Panc1 (cell line): ENCODE measurements at places on chromosomes 11 and 22. TPM values are rescaled to one million over a fixed set of nuclear protein-coding genes. Genes with fewer than 3 reads are reported as not detected.

- H3K27ac ChIP-seq, result no peak overlapping the region
- no peak overlapping the region for H3K4me3 ChIP-seq
- H3K36me3 ChIP-seq, result no peaks in the 10 kb centered on the region
- H3K27me3 ChIP-seq, result no peaks in the 10 kb centered on the region
- H3K4me1 ChIP-seq, result peaks cover 5% of the 10 kb centered on the region; the same call in 1 of the 2 replicates
Measured at GRCh38 chr22:46827136-46827780, 64.8 kb downstream of the TBC1D22A start.

- no peaks in the 10 kb centered on the region for H3K4me1 ChIP-seq
- H3K27me3 ChIP-seq, result no peaks in the 10 kb centered on the region; the same call in 1 of the 2 replicates
Measured at GRCh38 chr11:95531116-95531515, 258.5 kb downstream of the FAM76B start.

- no peaks in the 10 kb centered on the region for H3K27me3 ChIP-seq
- H3K27ac ChIP-seq, result no peak overlapping the region
- peaks cover 16% of the 10 kb centered on the region for H3K4me1 ChIP-seq
- DNase-seq, result no peak
- H3K4me3 ChIP-seq, result no peak overlapping the region
Measured at GRCh38 chr22:41410311-41410751, 28.6 kb downstream of the TEF start.

GRCh38 chr11:94128291-94128745 lies 323 bp upstream of the PANX1 start:
- no peaks in the 10 kb centered on the region for H3K27me3 ChIP-seq
- no peak for DNase-seq
- H3K36me3 ChIP-seq, result no peaks in the 10 kb centered on the region

- no peaks in the 10 kb centered on the region for H3K27me3 ChIP-seq
- DNase-seq, result no peak
- peak overlapping the region; percentile 79 for H3K27ac ChIP-seq
Measured at GRCh38 chr22:50526834-50527801, 1.7 kb upstream of the SCO2 start.

DNA sequence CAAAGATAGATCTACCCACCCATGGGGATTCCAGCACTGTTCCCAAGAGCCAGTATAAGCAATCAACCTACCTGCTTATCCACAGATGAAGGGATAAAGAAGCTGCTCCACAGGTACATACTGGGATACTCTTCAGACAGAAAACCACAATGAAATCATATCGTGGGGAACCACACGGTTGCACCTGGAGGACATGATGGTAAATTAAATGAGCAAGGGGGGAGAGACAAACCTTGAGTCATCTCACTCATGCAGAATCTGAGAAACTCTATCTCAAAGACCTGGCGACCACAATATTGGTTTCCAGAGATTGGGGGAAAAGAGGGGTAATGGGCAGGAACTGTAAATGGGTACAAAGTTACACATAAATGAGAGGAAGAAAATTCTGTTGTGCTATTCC lies 14.5 kb downstream of the RGL4 start:
- no peak for DNase-seq
- H3K27me3 ChIP-seq, result no peaks in the 10 kb centered on the region
- H3K4me1 ChIP-seq, result no peaks in the 10 kb centered on the region

GRCh38 chr11:108534274-108534882 lies 36.2 kb upstream of the POGLUT3 start:
- no peak overlapping the region for H3K4me3 ChIP-seq
- H3K27me3 ChIP-seq, result peaks cover 6% of the 10 kb centered on the region; the same call in 1 of the 2 replicates
- H3K36me3 ChIP-seq, result no peaks in the 10 kb centered on the region
- no peak overlapping the region for H3K27ac ChIP-seq

- H3K27ac ChIP-seq, result no peak overlapping the region
- no peaks in the 10 kb centered on the region for H3K27me3 ChIP-seq
- no peaks in the 10 kb centered on the region for H3K4me1 ChIP-seq
- no peaks in the 10 kb centered on the region for H3K36me3 ChIP-seq
- peak; percentile 8 for DNase-seq
Measured at GRCh38 chr11:39374963-39375698, 2084.3 kb downstream of the LRRC4C start.

DNA sequence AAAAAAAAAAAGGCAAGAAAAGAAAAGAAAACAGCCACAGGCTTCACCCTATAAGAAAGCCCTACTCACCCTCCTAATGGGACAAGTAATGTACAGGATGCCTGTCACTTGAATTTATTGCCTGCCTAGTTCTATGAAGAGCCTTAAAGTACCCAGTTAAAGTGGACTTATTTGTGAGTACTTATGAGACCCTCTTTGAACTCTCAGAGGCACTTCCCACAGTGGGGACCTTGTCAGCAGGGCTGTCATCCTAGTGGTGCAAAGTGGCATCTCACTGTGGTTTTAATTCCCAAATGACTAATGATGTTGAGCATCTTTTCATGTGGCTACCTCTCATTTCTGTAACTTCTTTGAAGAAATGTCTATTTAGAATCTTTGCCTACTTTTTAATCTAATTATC lies 41.8 kb upstream of the BARX2 start:
- peaks cover 6% of the 10 kb centered on the region; the same call in 1 of the 2 replicates for H3K4me1 ChIP-seq
- H3K27me3 ChIP-seq, result no peaks in the 10 kb centered on the region
- no peak for DNase-seq
- no peak overlapping the region for H3K4me3 ChIP-seq

CRYAB gene
- total RNA-seq, result 0.59 TPM

NCF4 gene
- total RNA-seq, result not detected

GRCh38 chr22:38704654-38705234 lies 1.0 kb upstream of the GTPBP1 start:
- peaks cover 13% of the 10 kb centered on the region for H3K4me1 ChIP-seq
- no peak for DNase-seq
- H3K27ac ChIP-seq, result peak overlapping the region; percentile 80
- H3K27me3 ChIP-seq, result no peaks in the 10 kb centered on the region
- H3K36me3 ChIP-seq, result peaks cover 4% of the 10 kb centered on the region; the same call in 1 of the 2 replicates

TMEM41B gene
- total RNA-seq, result 126 TPM

- H3K27me3 ChIP-seq, result no peaks in the 10 kb centered on the region
- DNase-seq, result no peak
- H3K4me1 ChIP-seq, result no peaks in the 10 kb centered on the region
- H3K27ac ChIP-seq, result no peak overlapping the region
- H3K4me3 ChIP-seq, result no peak overlapping the region
Measured at GRCh38 chr11:118067006-118067405, 9.9 kb upstream of the TMPRSS4 start.

DNA sequence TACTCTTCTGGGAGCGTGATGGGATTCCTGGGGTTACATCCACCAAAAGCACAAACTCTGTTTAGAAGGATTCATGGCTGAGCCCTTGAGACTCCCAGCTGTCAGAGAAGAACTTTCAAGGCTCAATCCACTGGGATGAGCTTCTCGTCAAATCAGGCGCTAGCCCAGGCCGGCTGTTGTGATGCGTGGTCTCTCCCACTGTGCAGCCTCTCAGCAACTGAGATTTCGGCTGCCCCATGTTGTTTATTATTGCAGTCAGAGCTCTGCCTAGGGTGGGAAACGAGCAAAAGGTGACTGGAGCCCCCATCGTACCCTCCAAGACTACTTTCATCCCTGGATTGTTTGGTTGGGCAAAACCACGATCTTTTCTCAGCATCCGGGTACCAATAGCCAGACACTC lies 251.6 kb downstream of the ETS1 start:
- no peaks in the 10 kb centered on the region for H3K27me3 ChIP-seq
- DNase-seq, result no peak
- H3K4me1 ChIP-seq, result no peaks in the 10 kb centered on the region
- H3K36me3 ChIP-seq, result no peaks in the 10 kb centered on the region
- H3K4me3 ChIP-seq, result no peak overlapping the region

- H3K27me3 ChIP-seq, result peaks cover 44% of the 10 kb centered on the region
- no peak overlapping the region for H3K4me3 ChIP-seq
- no peaks in the 10 kb centered on the region for H3K36me3 ChIP-seq
- H3K4me1 ChIP-seq, result no peaks in the 10 kb centered on the region; the same call in 1 of the 2 replicates
- no peak overlapping the region for H3K27ac ChIP-seq
Measured at GRCh38 chr11:8016440-8016839, 29.3 kb downstream of the EIF3F start.

PDE2A gene
- total RNA-seq, result 0.74 TPM

GRCh38 chr11:123374622-123374968 lies 55.5 kb upstream of the GRAMD1B start:
- no peak for DNase-seq
- H3K36me3 ChIP-seq, result no peaks in the 10 kb centered on the region; the same call in 1 of the 2 replicates
- peaks cover 31% of the 10 kb centered on the region for H3K27me3 ChIP-seq
- no peak overlapping the region for H3K27ac ChIP-seq

- H3K4me1 ChIP-seq, result no peaks in the 10 kb centered on the region
- peak; percentile 30 for DNase-seq
- H3K4me3 ChIP-seq, result no peak overlapping the region
- no peaks in the 10 kb centered on the region; the same call in 1 of the 2 replicates for H3K27me3 ChIP-seq
- H3K36me3 ChIP-seq, result no peaks in the 10 kb centered on the region
Measured at GRCh38 chr11:116691771-116692177, 81.0 kb downstream of the BUD13 start.

E2F8 gene
- 14.2 TPM for total RNA-seq

DNA sequence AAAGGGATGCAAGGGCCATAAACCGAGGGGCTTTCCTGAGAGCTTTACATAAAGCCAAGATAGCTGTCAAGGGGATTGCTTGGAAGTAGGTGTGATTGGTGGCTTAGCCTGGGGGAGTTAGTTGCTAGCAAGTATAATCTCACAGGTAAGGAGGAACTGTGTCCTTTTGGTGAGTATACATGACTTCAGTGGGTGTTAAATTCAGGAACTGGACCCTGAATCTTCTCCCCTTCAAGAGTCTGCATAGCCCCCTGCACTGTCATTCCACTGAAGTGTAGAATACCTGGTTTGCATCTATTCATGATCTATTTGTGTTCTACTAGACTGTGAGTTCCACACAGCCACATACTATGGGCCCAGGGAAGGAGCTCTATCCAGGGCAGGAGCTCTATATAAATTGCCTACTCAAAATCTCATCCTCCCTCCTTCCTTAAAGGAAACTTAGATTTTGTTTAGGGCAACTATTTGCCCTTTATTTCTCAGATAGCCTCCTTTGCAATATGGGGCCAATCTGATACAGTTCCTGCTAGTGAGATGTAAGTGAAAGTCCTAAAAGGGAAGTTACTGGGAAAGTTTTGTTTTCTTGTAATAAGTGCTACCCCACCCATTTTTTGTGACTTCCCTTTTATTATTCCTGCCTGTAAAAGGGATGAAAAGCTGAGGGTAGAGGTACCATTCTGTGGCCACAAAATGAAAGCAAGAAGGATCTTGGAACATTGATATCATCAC lies 120.5 kb downstream of the PGR start:
- H3K27me3 ChIP-seq, result 0 out of 2 replicates have a peak, but pooled peaks cover 3% of the 10 kb centered on the region
- H3K27ac ChIP-seq, result no peak overlapping the region
- DNase-seq, result no peak
- no peaks in the 10 kb centered on the region for H3K36me3 ChIP-seq
- no peak overlapping the region for H3K4me3 ChIP-seq
- H3K4me1 ChIP-seq, result no peaks in the 10 kb centered on the region

DNA sequence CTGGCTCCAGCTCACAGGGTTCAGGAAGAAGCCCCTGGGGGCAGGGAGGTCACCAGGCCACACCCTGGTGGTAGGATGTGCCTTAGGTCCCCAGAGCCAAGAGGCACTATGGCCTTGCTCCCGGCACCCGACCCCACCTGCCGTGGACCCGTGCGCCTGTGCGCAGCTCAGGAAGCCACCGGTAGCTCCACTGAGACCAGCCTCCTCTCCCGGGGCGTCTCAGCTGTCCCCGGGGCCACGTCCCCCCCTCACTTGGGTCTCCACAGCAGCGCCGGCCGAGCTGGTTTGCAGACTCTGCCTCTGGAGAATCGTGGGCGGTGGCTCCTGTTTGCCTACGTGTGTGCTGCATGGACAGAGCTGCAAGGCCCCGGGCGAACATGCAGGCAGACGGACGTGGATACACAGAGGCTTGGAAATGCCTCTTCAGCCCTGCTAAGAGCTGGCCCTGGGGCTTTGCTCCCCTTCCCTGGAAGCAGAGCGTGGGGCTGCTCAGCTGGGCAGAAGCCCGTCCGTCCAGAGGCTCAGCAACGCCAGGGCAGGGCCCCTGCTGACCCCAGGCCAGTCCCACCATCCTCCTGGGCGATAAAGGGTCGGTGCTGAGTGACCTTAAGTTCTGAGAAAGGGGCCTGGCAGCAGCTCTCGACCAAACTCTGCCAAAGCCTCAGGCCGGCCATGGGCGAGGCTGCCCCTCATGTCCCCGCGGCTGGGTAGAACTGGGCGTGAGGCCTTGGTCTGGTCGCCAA lies 15.3 kb upstream of the MUC5B start:
- H3K27ac ChIP-seq, result no peak overlapping the region
- H3K4me1 ChIP-seq, result peaks cover 14% of the 10 kb centered on the region
- no peak overlapping the region for H3K4me3 ChIP-seq
- DNase-seq, result no peak
